ENCODE measurements at places on chromosomes 13 and 19. TPM values are rescaled to one million over a fixed set of nuclear protein-coding genes. Genes with fewer than 3 reads are reported as not detected.

GRCh38 chr19:29084266-29084665, 128.7 kb downstream of the UQCRFS1 start:
- ATAC-seq = no peak

DNA sequence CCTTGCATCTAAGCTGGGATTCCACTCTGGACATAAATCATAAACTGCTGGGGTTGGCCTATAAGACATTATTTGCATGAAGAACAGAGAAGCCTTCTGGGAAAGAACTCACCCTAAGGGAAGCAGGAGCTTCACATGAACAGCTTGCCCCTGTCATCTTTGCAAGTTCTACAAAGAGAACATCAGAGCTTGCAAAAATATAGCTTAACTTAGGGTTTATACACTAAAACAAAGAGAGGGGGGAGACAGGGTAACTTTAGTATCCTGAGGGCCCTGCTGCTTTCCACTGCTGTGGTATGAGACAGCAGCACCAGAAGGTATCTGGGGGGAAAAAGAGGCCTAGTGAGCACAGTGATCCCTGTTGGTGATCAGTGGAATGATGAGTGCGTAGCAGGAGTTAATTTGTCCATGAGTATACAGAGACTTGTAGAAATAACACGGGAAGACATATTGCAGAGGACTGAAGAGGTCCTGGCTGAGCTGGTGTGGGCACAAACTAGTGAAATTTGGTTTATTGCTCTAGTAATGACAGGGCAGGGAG, 116.1 kb upstream of the TSC22D1 start:
- no peak for ATAC-seq

DNA sequence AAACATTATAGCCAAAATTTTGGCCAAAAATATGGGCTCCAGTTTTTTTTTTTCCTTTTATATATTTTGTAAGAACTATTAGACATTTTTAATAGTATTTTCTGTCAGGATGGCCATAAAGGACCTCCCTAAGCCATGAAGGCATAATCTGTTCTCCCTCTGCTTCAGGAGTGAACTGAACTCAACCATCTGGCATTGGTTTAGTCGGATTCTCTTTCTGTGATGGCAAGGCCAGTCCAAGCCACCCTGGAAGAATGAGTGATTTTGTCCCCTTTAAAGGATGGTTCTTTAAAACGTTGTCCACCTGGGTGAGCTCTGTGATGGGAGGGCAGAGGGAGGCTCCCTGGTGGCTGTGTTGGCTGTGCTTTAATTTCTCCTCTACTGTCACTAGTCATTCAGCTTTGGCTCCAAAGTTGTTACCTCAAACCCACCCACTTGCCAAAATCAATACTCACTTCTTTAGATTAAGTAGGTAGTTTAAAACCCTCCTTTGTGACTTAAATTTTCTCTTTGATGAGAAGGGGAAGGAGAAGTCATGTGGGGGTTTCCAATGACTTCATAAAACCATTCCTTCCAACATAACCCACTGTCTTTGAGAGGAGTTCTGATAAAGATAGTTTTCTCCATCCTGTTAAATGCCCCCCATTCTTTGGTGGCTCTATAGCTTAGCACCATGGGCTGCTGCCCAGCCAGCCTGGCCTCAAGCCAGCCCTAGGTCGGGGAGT, 4.4 kb downstream of the TNFRSF19 start:
- no peak for ATAC-seq

Gene PTBP1
- 405 TPM for total RNA-seq

Gene SHC2
- total RNA-seq = 0.26 TPM

DNA sequence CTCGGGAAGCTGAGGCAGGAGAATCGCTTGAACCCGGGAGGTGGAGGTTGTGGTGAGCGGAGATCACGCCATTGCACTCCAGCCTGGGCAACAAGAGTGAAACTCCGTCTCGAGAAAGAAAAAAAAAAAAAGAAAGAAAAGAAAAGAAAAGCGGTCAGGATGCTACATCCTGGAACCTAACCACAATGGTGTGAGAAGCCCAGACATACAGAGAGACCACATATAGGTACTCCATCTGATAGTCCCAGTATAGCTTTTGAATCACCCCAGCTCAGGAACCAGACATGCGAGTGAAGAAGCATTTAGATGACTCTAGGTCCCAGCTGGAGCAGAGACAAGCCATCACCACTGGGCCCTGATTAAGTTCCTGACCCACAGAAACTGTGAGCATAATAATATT, 3.2 kb downstream of the IFNL1 start:
- peak; percentile 76 for ATAC-seq

GRCh38 chr13:32537580-32538142, 934 bp downstream of the N4BP2L2 start:
- peak; percentile 7 for ATAC-seq

Gene SLC25A41
- total RNA-seq = not detected

Gene ADGRE3
- total RNA-seq = not detected

DNA sequence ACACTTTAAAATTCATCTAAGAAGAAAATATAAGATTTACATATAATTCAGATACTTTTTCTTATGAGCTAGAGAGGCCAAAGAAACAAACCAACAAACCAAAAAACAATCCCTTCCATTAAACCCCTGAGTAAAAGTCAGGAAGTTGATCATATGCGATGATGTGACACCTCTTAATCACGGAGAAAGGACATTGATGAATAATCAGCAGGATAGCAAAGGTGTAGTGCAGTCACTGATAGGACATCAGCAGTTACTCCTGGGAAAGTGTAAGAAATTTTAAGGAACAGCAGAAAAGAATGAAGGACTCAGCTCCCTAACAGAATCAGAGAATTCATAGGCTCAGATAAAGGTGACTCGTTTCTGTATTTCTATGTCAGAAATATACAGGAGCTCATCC, 202.4 kb upstream of the EDNRB start:
- ATAC-seq = no peak

GRCh38 chr19:19224852-19225494, 13.2 kb downstream of the NCAN start:
- ATAC-seq = peak; percentile 93

Gene UHRF1
- 129 TPM for total RNA-seq

GRCh38 chr19:42370068-42370520, 20.0 kb downstream of the CNFN start:
- no peak for ATAC-seq

- ATAC-seq = no peak
Observed at GRCh38 chr19:39847525-39847924, 1.3 kb upstream of the FBL start.

- no peak for ATAC-seq
Observed at GRCh38 chr13:59700281-59700680, 463.4 kb downstream of the DIAPH3 start.

DNA sequence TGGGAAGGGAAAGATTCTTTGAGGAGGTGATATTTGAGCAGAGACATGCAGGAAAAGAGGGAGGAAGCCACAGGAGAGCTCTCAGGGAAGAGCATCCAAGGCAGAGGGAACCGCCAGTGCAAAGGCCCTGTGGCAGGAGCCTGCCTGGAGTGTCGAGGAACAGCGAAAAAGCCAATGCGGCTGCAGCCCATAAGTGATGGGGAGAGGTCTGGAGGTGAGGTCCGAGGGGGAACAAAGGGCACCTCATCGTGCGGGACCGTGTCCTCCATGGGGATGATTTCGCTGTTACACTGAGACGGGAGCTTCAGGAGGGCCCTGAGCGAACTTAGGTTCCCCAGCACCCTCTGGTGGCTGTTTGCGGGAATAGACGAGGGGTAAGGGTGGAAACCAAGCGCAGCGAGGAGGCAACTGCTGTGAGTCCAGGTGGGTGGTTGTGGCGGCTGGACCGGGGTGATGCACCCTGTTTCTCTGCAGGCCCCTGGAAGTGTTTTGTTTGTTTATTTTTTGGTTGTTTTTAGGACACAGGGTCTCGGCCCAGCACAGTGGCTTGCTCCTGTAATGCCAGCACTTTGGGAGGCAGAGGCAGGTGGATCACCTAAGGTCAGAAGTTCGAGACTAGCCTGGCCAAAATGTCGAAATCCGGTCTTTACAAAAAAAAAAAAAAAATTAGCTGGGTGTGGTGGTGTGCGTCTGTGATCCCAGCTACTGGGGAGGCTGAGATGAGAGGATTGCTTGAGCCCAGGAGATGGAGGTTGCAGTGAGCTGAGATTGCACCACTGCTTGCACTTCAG, 5.9 kb upstream of the EHD2 start:
- peak; percentile 98 for ATAC-seq

GRCh38 chr19:47230054-47230920, 712 bp downstream of the BBC3 start:
- peak; percentile 6 for ATAC-seq

GRCh38 chr19:28028881-28029444, 1184.0 kb downstream of the UQCRFS1 start:
- ATAC-seq = no peak

Gene APOC4
- not detected for total RNA-seq

GRCh38 chr19:5558101-5558621, 9.6 kb downstream of the TINCR start:
- ATAC-seq = no peak

DNA sequence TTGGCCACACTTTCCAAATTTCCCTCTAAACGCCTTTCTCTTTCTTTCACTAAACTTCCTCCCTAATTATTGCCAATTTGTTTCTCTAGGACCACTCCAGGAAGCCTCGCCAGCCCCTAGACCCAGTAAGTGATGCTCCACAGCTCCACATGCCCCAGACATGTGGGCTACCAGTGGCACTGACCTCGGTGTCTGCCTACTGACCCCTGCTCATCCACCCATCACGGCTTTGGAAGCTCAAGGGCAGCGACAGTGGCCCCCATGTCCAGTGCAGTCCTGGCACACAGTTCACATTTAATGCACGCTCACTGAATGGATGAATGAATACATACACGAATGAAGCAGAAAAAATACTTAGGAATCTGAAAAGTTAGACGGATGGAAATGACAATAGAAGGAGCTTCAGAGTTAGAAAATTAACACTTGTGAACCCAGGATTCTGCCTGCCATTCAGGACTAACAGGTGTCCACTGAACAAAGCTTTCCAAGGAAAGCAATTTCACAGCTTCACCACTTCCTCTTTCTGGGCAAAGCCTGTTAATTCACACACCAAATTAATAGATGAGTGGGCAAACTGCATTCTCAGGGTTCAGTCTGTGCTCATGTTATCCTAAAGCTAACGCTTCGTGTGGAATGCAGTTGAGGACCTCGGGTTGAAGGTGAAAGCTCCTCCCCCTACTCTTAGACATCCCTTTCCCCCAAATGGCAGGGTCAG, 50.9 kb downstream of the CCDC70 start:
- no peak for ATAC-seq

- no peak for ATAC-seq
Observed at GRCh38 chr13:73833325-73834070, 300.7 kb downstream of the KLF12 start.

Measured in activated T-helper 17 cell treated with anti-CD3 and anti-CD28 coated beads, Interleukin-2, amount 50 U/mL, for 72 hours (primary cell).